Head of caudate nucleus (tissue), 42 donors: ENCODE measurements at places on chromosomes 13 and 19.

GRCh38 chr13:91580749-91581148 is 182.3 kb downstream of the GPC5 start:
- DNase-seq: no peak

DNA sequence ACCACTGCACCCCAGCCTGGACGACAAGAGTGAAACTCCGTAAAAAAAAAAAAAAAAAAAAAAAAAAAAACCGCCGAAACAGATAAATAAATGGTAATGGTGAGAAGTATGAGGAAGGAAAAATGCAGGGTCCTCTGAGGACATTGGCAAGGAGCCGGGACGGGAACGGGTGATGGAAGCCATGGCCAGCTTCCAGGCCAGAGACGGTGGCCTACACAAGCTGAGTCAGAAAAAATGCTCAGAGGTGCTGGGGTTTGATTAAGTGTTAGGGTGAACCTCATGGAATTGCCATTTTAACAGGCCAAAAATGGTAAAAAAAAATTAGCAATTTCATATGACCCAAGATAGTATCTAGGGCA is 866 bp upstream of the ZSWIM4 start:
- no peak for DNase-seq

DNA sequence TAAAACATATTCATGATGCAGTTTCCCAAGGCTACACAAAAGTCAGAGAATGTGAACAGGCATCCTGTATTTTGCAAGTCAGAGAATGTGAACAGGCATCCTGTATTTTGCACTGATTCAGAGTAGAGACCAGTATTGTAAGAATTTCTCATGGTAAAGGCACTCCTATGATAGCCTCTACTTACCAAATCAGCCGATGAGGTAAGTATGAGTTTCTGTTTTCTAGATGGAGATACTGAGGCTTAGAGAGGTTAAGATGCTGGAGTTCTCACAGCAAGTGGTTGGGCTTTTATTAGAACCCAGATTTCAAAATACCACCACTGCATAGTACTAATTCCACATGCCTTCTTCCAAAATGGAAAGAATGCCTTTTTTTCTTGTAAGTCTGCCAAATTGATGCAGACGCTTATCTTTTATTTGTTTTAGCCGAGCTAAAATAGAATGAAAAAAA is 12.3 kb downstream of the TPT1 start:
- DNase-seq: no peak

- DNase-seq: no peak
Observed at GRCh38 chr13:81211713-81212112, 870.8 kb upstream of the SPRY2 start.

- no peak for DNase-seq
Observed at GRCh38 chr13:20787180-20787579, 13.4 kb upstream of the EEF1AKMT1 start.

DNA sequence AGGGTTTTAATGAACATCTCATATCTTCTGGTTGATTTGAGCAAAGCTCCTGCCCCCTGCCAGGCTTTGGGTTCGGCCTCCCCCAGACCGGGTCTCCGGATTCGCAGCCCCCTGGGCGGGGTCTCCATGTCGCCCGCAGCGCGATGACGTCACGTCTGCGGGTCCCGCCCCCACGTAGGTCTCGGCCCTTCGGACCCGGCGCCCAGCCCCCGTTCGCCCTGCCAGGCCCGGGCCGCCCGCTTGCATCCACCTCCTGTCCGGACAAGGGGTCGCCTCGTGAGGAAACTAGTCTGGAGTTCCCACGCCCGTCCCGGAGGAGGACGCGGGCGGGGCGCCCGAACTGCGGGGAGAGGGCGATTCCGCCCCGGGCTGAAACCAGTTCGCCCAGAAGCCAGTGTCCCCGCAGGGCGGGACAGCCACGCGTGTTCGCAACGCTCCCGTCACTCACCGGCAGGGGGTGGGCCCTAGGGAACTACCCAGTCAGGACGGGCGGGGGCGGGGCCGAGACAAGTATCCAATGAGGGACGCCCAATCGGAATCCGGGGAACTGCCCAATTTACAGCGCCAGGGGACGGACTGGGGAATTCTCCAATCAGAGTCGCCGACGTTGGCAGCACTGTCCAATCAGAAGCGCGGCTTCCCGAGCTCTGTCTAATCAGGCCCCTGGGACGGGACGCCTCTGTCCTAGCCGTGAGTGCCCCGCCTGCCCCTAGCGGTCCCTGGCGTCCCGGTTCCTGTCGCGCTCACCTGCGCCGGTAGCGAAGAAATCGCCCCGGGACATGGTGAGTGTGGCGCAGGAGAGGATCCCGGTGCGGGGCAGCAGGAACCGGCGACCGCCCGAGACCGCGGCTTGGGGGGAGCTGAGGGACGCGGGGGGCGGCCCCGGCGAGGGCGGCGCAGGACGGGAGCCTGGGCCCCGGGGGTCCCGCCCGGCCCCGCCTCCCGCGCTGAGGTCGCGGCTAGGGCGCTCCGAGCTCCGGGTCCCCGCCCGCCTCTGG is at the start of gene ZNF555:
Gene ZNF555, plus strand, starts transcription at position 682 of the 998 bp plus-strand sequence. Its CDS starts 98 bp downstream, at position 780.
- peak; percentile 100 for DNase-seq
